ENCODE measurements at places on chromosomes 1 and 21. TPM values are rescaled to one million over a fixed set of nuclear protein-coding genes. Genes with fewer than 3 reads are reported as not detected.

- no peak for DNase-seq
Measured at GRCh38 chr1:107835151-107835670, 129.8 kb downstream of the VAV3 start.

DNA sequence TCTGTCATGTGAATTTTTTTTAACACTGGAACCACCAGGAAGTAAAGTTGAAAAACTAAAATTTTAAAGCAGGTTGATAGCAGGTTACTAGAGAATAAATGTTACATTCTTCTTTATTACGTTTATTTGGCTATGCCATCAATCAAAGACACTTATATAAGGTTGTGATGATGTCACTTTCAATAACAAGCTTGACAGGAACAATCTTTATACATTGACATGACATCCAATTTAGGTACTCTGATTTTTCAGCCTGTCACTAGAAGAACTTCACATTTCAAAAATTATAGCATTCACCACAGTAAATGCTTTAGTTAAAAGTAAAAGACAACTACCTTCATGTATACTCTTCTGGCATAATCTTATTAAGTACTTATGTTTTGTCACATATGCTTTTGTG is 696.8 kb upstream of the NCAM2 start:
- DNase-seq, result no peak

DNA sequence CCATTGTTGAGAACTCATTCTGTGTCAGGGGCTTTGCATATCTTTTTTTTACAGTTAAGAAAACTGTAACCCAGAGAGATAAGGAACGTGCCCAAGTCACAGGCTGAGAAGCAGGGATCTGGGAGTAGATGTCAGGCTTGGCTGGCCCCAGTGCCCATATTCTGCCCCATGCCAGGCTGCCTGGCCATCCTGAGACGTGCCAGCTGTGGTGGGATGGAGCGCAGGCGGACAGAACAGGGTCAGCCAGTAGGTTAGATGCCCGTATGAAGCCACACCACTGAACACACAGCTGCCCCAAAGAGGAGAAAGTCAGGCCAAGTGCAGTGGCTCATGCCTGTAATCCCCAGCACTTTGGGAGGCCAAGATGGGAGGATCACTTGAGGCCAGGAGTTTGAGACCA is 55.9 kb downstream of the SLC66A1 start:
- DNase-seq, result no peak

DNA sequence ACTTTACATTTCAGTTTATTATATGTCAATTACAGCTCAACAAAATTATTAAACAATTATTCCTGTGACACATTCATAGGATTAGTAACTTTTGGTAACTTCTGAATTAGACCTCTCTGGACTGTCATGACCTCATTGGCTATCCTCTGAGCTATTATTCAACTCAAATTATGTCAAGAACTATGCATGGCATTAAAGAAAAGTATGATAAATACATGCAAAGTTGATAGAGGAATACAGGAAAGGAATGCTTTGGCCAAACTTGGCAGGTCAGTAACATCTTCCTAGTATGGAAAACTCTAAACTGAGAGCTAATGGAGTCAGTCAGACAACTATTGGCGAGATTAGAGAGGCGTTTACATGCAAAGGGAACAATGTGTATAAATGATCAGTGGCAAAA is 158.4 kb downstream of the DUSP10 start:
- no peak for DNase-seq

- DNase-seq, result no peak
Measured at GRCh38 chr1:43843684-43844083, 89.9 kb upstream of the ARTN start.

DNA sequence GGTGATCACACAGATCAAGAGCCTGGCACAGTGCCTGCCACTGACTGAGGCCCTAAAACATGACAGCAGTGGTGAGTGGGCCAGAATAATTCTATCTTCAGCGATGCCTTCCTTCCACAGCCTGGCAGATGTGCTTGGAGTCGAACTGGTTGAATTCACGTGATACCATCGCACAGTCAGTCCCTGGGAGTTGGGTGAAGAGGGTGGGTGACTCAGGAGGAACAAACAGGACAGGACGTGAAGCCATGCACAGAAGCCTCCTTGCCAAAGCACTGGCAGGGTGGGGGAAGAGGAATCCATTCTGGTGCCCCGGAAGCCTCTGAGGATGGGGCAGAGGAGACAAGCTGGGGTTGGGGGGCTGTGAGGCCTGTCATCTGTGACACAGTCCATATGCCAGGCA is 80.3 kb upstream of the WNT4 start:
- no peak for DNase-seq

DNA sequence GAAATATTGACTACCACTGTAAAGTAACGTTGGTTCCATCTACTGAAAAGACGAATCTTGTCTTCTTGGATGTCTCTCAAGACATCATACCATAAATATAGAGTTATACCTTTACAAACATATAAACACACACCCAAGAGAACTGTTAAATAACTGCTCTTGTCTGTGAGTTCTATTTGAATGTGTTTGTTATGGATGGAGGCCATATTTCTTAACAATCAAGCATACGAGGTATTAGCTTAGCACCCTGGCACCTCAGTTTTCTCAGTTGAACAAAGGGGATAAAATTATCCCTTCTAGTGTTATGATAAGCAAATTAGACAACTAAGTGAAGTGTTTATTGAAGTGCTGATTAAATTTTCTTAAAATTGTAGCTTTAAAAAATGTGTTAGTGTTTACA is 336.6 kb upstream of the ZRANB2 start:
- DNase-seq, result no peak

GRCh38 chr1:83810144-83810543 is 188.8 kb downstream of the TTLL7 start:
- DNase-seq, result no peak

- DNase-seq, result no peak
Measured at GRCh38 chr21:39533545-39534380, 79.0 kb upstream of the B3GALT5 start.

GRCh38 chr1:205536759-205537361 is 32.4 kb downstream of the CDK18 start:
- DNase-seq, result peak; percentile 37

DNA sequence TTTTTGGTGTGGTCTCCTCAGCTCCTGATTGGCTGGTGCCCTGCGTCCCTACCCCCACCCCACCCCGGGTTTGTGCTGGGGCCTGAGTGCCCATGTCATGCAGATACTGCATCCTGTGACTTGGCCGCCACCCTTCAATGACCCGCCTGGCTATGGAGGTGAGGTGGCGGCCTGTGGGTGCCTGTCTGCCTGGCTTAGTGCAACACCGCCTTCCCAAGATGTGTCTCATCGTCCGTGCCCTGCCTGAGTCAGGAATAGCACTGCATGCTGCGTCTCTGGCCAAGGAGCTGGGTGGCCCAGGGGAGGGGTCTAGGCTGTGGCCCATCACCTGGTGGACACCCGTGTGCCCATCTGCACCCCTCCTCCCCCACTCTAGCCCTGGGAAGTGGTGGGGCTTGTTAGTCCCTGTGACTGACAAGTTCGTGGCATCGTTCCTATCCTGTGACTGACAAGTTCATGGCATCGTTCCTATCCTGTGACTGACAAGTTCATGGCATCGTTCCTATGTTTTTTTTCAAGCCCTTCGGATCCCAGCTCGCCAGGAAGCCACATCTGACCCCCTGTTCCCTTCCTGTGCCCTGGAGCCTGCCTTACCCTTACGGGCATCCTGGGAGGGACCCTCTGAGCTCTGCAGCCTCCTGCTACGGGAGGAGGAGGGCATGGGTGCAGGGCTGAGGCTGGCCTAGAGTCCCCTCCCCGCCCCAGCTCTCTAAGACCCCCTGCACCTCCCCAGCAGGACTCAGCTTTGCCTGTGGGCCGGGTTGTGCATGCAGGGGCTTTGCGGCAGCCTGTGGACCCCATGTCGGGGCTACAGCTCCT is 7.5 kb downstream of the SLX9 start:
- no peak for DNase-seq

DNA sequence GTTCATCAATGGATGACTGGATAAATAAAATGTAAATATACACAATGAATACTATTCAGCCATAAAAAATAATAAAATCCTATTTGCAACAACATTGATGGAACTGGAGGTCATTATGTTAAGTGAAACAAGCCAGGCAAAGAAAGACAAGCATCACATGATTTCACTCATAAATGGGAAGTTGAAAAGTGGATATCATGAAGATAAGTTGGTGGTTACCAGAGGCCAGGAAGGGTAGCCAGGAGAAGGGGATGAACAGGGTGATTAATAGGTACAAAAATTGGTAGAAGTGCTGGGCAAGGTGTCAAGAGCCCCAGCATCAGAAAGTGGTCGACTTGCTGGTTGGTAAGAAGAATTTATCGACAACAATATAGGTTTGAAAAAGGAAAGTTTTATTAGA is 1.3 kb upstream of the PARK7 start:
- DNase-seq, result no peak

DNA sequence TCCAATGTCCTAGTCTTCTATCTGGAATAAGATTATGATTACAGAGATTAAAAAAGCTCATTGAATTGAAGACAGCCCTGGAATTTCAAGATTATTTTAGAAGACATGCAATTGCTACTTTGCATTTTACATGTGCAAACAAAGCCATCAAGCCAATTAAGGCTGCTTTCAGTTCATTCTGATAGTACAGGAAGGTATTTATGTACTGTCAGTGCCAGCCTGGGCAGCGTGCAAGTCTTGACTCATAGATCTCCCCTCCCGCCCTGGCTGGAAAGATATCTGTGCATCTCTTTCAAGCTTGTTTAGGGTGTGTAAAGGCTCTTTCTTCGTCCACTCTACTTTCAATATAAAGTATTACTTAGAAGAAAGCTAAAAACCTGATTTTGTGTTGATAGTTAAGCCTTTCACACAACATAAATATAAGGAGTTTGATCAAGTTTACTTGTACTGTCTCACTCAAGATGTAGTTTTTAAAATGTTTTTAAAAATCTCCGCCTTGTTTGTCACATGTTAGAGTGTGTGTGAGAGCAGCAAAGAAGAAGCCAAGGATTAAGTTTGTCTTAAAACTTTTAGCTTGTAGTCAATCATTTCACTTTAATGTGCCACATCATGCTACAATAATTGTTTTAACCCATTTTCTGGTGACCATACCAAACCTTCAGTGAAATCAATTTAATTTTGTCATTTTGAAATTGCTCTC is 13.6 kb upstream of the LYPLAL1 start:
- DNase-seq, result no peak

GRCh38 chr1:207579436-207579799 is 65.5 kb upstream of the CR1L start:
- no peak for DNase-seq

DNA sequence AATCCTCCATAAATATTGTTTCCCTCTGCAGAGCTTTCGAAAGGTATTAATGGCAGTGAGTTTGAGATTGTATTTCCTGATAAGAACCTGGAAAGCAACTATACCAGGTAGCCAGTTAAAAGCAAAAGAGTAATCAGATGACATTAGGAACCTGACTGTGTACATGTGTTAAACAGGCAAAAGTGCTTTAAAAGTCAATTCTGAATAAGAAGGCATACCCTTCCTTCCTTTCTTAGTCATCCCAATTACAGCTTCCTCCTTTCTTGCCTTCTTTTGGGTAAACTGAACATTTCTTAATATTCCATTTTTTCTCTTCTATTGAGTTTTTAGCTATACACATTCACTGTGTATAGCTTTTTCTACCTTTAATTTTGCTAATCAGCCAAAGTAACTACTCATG is 144.7 kb downstream of the ZNF281 start:
- no peak for DNase-seq

DNA sequence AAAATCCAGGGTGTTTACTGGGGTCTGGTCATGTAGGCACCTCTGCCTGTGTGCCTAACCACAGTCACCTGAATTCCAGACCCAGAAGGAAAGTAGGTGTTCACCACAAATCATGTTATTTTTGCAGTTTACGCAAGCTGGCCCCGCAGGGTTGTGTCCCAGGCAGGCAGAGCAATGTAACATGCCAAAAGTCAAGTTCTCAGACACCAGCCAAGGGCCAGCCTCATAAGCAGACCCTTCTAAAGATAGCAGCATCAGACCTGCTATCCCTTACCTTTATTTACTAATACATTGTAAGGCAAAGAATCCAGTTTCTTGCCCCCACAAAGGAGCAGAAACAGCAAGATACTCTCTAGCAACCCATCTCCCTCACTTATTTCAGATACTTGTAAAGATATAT is 83.0 kb downstream of the GPR161 start:
- DNase-seq, result no peak

- DNase-seq, result no peak
Measured at GRCh38 chr1:204463125-204464060, 31.2 kb downstream of the PIK3C2B start.

- peak; percentile 8 for DNase-seq
Measured at GRCh38 chr1:182066934-182067333, 5.4 kb upstream of the ZNF648 start.

DNA sequence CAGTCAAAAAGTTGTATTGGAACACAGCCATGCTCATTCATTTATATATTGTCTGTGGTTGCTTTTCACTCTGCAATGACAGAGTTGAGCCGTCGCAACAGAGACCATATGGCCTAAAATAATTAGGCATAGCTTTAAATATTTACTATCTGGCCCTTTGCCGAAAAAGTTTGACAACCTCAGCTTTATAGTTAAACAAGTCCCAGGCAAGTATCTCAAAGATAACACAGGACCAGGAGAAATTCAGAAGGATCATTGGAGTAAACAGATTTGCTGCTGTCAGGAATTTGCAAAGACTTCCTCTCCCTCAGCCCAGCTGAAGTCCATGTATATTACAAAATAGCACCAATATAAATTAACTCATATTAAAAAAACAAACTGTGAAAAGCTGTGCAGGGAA is 34.4 kb downstream of the NID1 start:
- no peak for DNase-seq

DNA sequence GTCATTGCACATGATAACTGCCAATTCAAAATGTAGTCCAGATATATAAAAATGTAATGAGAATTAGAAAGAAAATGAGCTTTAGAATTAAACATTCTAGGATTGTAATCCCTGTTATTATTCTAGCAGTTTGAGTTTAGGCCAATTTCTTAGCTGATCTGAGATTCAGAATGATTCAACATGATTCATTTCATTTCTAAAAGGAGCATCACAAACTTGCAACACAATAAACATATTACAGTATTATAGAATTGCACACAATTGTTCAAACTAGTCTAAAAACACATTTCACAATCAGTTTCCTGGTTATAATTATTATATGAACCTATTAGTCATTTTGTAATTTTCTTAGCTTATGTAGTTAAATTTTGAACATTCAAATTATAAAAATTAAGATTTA is 43.3 kb upstream of the TSHB start:
- no peak for DNase-seq

- DNase-seq, result no peak
Measured at GRCh38 chr1:25447547-25447946, 16.9 kb downstream of the MACO1 start.

The YTHDF2 gene
- total RNA-seq, result 64.8 TPM

The DENND2D gene
- total RNA-seq, result 33.4 TPM
